Lung microvascular endothelial cell (primary cell): ENCODE measurements at places on chromosomes 5 and 9. TPM values are rescaled to one million over a fixed set of nuclear protein-coding genes. Genes with fewer than 3 reads are reported as not detected.

DNA sequence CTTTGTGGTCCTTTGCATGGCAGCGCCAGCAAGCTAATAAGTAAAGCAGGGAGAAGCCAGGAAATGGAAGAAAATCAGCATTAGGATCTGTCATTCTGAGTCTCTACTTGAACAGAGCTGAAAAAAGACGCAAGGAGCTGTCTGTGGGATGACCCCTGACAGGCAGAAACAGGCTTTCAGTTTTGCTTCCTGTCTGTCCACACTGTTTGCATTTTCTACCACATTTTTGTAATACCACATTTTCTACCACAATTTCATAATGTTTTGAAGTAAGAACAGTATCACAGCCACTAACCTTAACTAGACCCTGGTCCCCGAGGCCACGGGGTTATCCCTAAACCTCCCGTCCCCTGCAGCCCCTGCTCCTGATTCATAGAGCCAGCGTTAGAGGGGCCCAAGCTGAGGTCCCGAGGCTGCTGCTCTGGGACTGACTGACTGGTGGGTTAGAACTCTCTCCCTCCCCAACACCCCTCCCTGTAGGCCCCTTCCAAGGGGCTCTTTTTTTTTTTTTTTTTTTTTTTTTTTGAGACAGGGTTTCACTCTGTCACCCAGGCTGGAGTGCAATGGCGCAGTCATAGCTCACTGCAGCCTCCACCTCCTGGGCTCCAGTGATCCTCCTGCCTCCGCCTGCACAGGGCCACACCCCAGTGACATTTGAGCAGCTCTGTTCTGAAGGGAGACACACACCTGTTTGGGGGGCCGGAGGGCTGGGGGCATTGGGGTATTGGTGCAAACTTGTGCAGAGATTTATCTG is 4.0 kb upstream of the CLIC3 start:
- DNase-seq, result peak; percentile 45

DNA sequence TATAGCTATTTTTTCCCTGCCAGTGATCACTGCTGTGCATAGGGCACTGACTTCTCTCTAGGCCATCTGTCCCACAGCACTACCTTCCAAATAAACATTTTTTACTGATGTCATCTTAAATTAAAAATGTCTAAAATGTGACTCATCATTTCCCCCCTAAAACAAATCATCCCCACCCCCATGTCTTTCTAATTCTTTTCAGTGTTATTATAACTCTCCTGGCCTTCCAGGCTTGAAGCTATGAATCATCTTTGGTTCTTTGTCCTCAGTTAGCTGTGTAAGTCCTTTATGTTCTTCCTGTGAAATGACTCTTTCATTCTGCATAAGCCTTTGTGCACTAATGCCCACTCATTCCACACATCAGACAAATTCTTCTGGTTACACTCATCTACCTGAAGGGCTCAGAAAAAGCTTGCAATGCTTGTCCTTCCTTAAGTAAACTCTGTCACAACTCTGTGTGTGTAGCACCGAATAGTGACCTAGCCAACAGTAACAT is 78.1 kb downstream of the CFAP95 start:
- peak; percentile 89 for DNase-seq

GRCh38 chr5:139262059-139262741 is 31.3 kb upstream of the MATR3 start:
- DNase-seq, result no peak

- DNase-seq, result no peak
Measured at GRCh38 chr9:95296761-95297160, 20.7 kb downstream of the FANCC start.

GRCh38 chr5:163633926-163634460 is 128.6 kb downstream of the MAT2B start:
- no peak for DNase-seq

DNA sequence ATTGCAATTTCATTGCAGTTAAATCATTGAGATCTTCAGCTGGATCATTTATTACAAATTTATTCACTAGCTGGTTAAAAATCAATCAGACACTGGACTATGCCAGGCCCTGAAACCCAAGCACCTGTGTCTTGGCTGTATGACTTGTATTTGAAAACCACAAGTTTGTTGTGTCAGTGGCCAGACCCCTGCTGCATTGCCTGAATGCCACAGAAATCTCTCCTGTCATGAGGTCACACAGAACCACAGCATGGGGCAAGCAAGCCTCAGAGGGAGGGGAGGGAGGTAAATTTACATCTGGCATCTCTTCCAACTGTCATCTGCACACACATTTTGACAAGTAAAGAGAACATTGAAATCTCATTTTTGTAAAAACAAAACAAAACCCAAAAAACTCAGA is 90.0 kb downstream of the ARRDC3 start:
- no peak for DNase-seq

DNA sequence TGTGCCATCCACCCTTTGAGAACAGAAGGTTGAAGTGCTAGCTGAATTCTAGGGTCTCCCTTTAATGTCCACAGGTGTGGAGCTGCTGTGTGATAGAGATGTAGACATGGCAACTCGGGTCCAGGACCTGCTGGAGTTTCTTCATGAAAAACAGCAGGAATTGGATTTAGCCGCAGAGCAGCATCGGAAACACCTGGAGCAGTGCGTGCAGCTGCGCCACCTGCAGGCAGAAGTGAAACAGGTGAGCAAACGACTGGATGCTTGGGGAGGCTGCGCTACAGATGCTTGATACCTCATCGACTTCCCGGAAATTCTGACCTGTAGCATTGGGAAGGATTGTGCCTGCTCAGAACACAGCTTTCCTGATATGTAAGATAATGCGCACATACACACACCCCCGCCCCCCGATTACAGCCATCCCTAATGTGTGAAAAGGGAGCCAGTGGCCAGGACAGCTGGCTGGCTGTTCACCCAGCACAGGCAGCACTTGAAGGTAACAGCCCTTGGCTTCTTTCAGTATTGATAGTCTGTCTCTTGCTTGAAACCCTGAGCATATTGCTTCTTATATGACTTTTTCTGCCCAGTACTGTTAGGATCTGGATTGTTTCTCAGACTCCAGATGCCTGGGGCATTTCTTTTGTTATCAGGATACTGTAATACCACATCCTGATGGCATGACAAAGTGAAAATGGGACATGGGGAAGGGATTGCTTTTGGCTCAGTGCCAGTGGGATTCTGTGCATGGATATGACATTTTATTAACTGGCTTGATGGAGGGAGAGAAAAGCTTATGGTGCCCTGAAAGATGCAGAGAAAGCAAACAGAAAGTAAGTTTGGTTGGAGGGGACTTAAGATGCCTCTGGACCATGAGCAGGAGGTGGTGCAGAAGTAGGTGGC is 216.8 kb upstream of the OTULINL start:
- no peak for DNase-seq

BRINP1 gene
- total RNA-seq, result under 0.01 and 0.22 TPM in 2 replicates

PCDHAC2 gene
- total RNA-seq, result 0.20 and 0.22 TPM in 2 replicates

- no peak for DNase-seq
Measured at GRCh38 chr9:36433386-36433785, 33.3 kb upstream of the RNF38 start.

DNA sequence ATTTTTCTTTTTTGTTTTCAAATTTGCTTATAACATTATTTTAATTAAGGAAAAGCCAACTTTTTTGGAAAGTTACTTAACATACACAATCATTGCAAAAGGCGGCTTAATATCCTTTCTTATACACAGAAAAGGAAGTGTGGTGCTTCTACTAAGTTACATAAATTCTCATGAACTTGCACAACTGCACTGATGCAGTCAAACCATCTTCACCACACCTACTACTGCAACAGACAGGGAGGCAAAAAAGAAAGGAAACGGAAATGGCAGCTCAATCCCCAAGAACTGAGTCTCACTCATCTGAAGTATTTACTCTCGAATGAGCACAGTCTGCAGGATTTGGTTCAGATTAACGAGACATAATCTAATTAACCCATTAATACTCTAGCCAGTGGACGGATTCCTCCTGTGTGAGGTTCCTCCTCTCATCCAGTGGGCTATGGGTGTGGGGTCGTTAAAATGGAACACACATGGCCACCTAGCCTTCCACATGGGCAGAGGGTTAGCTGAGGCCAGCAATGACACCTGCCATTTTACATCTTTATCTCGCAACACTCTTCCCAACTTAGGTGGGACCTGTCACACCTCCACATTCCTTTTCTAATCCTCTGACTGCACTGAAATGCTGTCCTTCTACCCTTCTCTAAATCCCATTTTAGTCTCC is 30.0 kb downstream of the GOLM1 start:
- no peak for DNase-seq

- DNase-seq, result peak; percentile 63
Measured at GRCh38 chr5:132225165-132226032, 2.3 kb downstream of the P4HA2 start.

- DNase-seq, result no peak
Measured at GRCh38 chr5:111472579-111472978, 39.8 kb downstream of the STARD4 start.

PCDHGB7 gene
- total RNA-seq, result 4.1 and 6.2 TPM in 2 replicates

DNA sequence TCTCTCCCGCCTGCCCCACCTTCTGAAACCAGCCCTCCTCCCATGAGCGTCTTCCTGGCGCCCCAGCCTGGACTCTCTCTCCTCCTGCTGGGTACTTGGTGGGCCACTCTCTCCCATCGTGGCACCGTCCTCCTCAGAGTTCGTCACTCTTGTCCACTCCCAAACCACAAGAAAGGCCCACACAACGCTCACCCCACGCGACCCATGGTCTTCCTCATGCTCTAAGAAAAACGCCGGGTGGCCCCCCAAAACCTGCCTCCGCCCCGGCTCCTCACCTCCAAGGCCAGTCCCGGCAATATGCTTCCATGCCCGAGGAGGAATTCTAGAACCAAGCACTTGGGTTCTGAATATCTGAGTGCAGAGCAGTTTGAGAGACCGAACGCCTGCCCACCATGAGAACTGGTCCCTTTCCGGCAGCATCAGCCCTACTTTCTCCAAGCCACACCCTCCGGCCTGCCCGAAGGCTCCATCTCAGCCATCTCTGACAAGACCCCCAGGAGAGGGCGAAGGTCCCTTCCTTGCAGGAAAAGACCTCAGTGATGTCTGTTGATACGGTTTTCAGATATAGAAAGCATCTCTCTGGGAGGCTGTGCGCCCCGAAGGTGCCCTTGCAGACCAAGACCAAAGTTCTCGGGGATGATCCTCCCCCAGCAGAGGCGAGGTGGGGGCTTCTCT is 15.0 kb downstream of the SLC6A3 start:
- no peak for DNase-seq

DNA sequence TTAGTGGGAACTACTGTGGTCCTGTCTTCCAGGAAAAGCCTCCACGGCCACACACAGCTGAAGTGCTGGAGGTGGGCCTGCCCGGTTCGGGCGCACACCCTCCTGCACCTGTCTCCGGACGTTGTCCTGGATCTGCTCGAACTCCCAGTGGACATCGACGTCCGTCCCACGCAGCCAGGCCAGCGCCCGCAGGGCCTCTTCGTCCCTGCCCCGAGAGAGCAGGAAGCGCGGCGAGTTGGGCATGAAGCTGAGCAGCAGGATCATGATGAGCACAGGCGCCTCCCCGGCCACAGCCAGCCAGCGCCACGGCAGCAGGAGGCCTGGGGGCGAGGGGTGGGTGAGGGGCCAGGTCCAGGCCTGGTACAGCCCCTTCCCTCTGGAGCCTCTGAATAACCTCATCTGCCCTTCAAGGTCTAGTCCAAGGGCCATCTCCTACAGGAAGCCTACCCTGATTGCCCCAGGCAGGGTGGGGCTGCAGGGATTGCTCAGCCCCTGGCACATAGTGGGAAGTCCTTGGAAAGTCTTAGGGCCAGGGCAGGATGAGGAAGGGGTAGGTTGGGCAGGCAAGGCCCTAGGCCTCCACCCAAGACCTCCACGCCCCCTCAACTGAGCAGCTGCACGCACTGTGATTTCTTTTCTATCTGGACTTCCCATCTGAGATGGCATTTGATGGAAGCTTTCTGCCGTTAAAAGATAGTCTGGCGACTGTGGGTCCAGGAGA is 3.4 kb downstream of the SLC2A6 start:
- DNase-seq, result no peak

PARP8 gene
- 0.22 and 0.99 TPM in 2 replicates for total RNA-seq

SEMA6A gene
- total RNA-seq, result 5.0 and 18.8 TPM in 2 replicates

PCDHB8 gene
- 0.40 and 0.44 TPM in 2 replicates for total RNA-seq

TTC39B gene
- 1.5 and 1.8 TPM in 2 replicates for total RNA-seq

- DNase-seq, result peak; percentile 91
Measured at GRCh38 chr5:10601246-10602030, 37.6 kb downstream of the ANKRD33B start.

GRCh38 chr5:35335752-35336151 is 105.5 kb upstream of the PRLR start:
- DNase-seq, result no peak
